Fibroblast of lung (primary cell): ENCODE measurements at places on chromosomes 11 and 22. TPM values are rescaled to one million over a fixed set of nuclear protein-coding genes. Genes with fewer than 3 reads are reported as not detected.

OR8G5 gene
- polyA plus RNA-seq = not detected in 2 replicates

NEU3 gene
- 4.6 and 5.0 TPM in 2 replicates for polyA plus RNA-seq

ART1 gene
- polyA plus RNA-seq = not detected in 2 replicates

SSH3 gene
- polyA plus RNA-seq = 6.9 and 7.5 TPM in 2 replicates

MS4A3 gene
- not detected in 2 replicates for polyA plus RNA-seq

TREH gene
- not detected in 2 replicates for polyA plus RNA-seq

CASP5 gene
- polyA plus RNA-seq = not detected in 2 replicates

DNA sequence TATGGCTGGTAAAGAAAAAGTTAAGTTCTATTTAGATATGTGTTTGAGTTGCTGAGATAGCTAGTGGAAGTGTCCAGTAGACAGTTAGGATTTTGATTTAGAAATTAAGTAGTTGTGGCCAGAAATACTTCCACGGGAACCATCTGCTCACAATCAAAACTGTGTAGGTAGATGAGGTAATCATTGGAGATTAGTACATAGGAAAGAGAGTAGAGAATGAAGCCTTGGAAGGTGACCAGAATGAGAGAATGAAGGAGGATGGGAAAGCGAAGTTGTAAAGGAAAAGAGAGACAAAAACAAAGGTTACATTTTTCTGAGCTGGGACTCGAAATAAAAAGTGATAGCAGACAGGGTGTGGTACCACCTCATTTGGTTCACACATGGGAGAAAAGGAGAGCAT, 296.9 kb upstream of the SORL1-AS1 start:
- DNase-seq = no peak

GRCh38 chr22:40203572-40203971, 25.8 kb downstream of the TNRC6B start:
- peak; percentile 34 for DNase-seq

DNA sequence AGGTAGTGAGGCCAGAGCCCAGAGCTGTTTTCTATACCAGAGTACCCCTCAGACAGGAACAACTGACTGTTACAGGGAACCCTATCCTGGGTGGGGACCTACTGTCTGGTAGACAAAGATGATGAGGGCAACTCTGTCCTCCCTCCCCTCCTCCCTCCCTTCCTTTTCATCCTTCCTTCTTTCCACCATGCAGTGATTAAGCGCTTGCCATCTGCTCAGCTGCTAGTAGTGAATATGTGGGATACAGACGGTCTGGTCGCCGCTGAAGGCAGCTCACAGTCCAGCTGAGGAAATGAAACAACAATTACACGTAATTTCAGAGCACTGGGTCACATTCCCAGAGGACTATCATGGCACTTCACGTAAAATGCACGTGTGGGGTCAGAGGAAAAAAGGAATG, 597.1 kb downstream of the BUD13 start:
- no peak for DNase-seq

- no peak for DNase-seq
These were observed 8.5 kb downstream of the CCDC88B start for GRCh38 chr11:64348383-64349024.

DNA sequence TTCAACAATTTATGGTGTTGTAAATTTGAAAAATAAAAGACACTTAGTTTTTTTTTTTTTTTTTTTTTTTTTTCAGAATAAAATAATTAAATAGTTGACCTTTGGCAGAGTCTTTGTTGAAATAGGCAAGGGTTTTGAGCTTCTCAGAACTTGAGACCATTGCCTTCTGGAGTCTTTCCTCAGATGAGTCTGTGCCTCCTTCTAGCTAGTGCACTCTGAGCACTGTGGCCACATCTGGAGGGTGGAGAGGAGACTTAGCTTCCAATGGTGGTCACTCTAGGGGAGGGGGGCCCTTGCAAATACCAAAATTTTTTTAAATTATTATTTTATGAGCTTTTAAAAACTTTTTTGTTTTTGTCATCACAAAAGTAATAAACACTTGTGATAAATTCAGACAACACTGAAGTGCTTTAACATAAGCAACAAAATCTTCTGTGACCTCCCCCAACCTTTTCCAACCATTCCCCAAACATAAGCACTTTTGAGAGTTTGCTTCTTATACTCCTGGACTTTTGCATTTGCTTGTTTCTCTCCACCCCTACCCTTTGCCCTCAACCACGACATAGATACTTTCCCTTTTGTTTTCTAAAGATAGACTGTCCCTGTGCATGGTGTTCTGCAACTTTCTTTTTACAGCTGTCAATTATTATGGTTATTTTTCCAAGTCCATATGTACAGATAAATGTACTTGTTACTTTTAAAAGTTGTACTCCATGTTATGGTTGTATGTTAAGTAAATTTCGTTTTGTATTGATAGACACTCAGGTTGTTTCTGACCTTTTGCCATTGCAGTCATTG, 41.1 kb downstream of the BMAL1 start:
- no peak for DNase-seq

DNA sequence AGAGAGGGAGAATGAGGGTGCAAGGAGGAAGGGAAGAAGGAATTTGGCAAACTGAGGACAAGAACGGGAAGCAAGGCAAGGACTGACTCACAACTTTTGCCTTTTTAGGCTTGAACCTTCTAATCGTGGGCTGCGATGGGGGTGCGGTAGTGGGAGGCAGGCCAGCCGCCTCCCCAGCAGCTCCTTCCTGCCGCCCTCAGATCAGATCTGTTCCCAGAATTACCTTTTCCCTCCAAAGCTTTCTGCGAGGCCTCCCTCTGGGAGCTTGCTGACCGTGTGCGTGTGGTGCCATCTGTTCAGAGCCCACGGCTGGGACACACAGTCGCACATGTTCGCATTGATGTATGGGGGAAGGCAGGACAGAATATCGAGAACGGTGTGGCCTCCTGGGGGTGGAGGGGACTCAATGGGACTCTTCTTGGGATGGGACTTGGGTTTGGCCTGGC, 86.9 kb upstream of the PARVA start:
- peak; percentile 68 for DNase-seq

- DNase-seq = no peak
These were observed 89.8 kb upstream of the RTL6 start for GRCh38 chr22:44587737-44588310.

GRCh38 chr22:30196880-30197336, 49.7 kb downstream of the LIF start:
- DNase-seq = no peak
